ENCODE measurements at places on chromosomes 12 and 14.

DNA sequence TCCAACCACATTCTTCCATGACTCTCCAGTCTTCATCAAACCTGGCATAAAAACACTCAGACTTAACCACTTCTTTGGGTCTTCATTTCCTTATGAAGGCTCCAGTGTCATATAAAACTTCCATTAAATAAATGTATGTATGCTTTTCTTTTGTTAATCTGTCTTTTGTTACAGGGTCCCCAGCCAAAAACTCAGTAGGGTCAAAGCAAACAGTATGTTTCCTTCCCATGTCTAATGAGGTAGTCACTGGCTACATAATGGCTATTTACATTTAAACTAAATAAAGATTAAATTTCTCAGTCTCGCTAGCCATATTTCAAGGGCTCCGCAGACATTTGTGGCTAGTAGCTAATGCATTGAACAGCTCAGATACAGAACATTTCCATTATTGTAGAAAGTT is 40.1 kb upstream of the STAB2 start:
- DNase-seq: no peak

DNA sequence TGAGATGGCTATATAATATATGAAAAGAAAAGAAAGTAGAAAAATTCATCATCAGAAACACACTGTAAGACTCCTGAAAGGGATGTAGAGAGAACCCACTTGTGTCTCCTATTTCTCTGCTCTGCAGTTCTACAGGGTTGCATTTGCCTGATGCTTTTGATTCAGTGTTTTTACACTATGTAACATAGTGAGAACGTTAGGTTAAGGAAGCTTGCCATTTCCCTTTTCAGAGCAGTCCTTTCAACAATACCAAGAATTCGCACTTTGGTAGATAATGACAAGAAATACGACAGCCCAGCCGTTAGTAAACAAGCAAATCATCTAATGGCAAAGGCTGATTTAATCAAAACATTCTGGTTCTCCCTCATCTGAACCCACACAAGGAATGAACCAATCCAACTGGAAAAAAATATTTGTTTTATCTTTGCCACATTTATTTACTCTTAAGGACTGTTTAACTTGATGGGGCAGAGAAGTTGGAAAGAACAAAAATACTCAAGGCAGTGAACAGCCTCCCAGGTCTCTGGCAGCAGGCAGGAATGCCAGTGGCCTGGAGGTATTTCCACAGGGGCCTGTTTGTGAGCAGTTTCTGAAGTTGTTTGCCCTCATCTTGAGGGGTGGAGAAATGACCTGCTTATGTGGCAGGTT is 30.8 kb upstream of the SOCS2 start:
- no peak for DNase-seq

GRCh38 chr14:51430633-51431032 is 190.6 kb downstream of the TMX1 start:
- DNase-seq: no peak

DNA sequence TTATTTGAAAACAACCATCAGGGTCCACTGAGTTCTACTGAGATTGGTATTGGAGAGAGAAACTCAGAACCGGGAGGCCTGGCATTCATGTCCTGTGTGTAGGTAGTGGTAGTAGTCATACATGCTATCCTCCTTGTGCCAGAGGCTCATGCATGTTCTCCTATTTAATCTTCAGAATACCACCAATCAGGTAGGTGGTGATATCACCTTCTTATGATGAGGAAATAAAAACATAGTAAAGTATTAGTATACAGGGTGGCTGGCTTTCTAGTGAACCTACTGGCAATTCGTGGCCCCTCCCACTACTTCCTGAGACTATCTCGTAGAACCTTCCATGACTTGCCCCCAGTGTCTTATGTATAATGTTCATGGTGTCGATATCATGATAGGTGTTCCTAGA is 40.5 kb upstream of the EID3 start:
- DNase-seq: no peak

DNA sequence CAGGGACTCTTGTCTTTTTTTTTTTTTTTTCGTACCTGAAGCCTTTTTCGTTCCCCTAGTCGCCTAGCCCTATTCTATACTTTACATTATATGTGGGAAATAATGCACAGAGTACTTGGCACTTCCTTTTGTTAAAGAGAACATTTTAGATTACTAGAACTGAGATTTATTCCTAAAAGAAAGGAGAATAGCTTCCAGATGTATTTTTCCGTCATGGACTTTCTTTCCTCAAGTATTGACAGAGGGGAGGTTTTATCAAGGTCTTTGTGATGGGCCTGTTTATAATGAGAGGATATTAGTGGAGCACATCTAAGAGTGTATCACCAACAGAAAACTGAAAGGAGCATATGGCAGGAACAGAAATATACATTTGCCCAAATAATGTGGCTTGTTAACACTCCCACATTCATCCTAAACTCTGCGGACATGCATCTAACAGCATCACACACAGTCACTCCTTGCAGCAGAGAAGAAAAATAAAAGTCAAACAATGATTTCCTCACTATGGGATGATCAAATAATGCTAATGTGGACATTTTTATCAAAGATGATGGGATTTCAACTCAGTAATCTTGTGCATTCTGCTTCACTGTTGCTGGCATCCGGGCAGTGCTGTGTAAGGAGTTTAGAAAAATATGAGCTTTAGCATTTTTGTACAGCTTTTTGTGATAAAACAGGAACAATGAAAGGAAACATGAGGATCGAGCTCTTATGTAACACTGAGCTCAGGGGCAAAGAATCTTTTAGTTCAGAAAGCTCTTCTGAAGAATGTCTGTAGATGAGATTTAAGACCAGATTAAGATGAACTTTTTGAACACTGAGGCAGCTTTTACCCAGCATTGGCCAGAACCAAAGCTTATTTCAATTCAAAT is 183.1 kb downstream of the EGLN3 start:
- DNase-seq: peak; percentile 90

DNA sequence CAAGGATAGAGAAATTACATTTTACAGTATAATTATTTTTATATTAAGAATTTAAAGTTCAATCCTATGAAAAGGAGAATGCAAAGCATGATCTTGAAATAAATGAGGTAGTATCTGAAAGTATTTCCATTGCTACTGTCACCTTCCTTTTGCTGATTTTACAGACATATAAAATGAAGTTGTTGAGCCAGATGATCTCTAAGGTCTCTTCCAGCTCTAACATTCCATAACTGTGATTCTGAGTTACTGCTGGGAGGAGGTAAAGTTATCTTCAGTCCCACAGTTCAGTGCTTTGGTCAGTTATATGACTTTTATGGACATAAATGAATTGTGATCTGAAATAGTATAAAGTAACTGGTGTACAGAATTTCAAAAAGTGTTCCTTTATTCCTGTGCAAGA is 52.8 kb downstream of the SLC38A6 start:
- peak; percentile 8 for DNase-seq

DNA sequence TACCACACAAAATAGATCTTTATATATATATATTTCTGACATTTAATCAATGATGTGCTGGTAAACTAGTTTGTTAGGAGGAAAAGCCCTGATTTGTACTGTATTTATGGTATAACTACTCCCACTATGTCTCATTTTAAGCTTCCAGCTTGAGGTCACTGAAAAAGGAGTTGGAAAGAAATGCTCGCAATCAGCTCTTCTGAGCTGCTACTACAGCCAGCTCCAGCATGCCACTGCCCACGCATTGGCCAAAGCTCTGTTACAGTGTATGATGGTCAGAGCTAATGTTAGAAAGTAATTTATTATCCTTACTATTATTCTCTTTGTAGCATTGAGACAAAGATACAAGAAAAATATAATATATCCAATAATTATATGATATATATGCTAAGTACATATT is 55.0 kb upstream of the PCED1B start:
- peak; percentile 69 for DNase-seq

- no peak for DNase-seq
Observed at GRCh38 chr12:49582201-49582600, 14.3 kb upstream of the MCRS1 start.

Data from fibroblast of pulmonary artery (primary cell).